Omental fat pad (tissue), 4 donors: ENCODE measurements at places on chromosomes 4 and X. TPM values are rescaled to one million over a fixed set of nuclear protein-coding genes. Genes with fewer than 3 reads are reported as not detected.
A peak's percentile ranks its signal among the peaks of the same experiment; 100 is the strongest.

DNA sequence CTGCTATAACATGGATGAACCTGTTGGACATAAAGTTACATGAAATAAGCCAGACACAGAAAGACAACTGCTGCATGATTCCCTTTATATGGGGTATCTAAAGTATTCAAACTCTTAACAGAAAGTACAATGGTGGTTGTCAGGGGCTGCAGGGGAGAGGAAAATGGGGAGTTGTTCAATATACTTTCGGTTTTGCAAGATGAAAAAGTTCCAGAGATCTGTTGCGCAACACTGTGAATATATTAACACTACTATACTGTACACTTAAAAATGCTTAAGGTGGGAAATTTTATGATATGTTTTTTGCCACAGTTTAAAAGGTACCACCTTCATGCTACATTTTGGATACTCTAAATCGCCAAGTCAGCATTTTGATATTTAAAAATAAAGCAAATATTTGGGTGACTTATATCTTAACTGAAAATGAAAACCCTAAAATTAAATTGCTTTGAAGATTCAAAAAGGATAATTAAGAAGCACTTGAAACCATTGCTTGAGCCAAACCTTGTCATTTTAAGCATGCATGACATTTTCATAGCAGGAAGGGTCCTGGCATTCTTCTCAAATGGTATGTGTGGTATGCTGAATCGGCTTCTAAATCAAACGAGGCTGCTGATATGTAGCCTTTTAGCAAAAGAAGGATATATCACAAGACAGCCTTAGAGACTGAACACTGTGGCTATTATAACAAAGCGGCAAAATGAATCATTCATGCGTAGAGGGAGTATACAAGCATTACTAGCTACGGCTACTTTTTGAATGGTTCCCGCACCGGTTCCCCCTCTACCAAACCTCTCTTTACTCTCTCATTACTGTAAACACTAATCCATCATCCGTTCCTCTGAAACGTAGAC lies 607.1 kb upstream of the DIPK2B start:
- no peak for DNase-seq

DNA sequence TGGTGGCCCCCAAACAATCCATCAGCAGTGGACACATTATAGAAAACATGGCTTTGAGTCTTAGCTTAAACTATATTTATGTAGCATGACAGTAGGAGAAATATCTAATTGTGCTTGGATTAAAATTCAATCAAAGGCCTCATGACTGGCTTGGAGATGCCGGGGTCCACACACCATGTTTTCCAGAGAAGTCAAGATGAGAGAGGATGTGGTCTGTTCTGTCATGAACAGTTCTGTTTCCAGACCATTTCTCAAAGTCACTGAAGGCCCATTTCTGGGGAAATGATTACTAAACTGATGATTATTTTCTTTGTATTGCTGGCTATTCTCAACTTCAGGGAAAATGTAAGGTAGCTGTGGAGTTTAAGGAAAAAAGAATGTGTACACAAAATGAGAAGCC lies 76.3 kb downstream of the C4orf51 start:
- DNase-seq = no peak

DNA sequence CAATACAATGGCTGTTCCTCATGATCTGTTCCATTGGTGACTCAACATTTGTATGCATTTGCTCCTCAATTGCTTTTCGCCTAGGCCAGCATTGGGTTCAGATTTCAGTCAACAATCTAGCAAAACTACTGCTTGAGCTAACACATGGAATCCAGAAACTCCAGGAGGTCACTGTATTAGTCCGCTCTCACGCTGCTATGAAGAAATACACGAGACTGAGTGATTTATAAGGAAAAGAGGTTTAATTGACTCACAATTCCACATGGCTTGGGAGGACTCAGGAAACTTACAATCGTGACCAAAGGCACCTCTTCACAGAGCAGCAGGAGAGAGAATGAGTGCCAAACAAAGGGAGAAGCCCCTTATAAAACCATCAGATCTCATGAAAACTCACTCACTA lies 67.1 kb downstream of the RXFP1 start:
- no peak for DNase-seq

- no peak for DNase-seq
Observed at GRCh38 chrX:68429216-68429615, 4.1 kb downstream of the OPHN1 start.

GRCh38 chr4:32775049-32775448 lies 2054.9 kb downstream of the PCDH7 start:
- no peak for DNase-seq

DNA sequence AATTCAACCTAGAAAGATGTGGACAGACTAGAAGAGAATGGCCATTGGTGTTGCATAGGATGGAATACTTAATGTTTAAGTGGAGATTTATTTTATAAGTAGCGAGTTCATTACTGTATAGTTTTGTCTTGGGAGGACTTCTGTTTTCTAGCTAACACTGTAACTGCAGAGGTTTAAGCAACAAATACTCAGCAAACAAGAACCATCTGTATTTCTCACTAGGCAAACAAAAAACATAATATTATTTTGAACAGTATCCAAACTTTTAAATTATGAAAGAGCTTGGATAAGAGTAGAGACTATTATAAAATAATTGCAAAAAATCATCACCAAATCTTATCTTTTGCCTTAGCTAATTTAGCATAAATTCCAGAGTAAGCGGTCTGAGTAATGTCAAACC lies 121.1 kb downstream of the GLRA3 start:
- DNase-seq = no peak

DNA sequence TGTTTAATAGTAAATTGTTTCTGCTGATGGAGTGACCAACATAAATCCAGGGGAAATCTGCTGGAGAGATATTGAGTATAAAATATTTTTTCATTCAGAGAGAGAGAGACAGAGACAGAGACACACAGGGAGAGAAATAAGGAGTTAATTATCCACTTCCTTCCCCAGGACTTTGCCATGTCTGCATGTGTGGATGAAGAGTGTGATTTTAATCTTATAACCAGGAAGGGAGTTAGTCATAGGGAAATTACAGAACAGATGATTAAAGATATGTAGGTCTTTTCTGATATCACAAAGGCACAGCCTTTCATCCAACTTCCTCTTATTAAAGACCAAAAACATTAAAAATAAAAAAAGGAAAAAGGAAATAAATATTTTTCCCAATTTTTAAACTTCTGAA lies 526.3 kb downstream of the SPRY1 start:
- DNase-seq = no peak

- no peak for DNase-seq
Observed at GRCh38 chrX:6954836-6955235, 192.7 kb upstream of the STS start.

DNA sequence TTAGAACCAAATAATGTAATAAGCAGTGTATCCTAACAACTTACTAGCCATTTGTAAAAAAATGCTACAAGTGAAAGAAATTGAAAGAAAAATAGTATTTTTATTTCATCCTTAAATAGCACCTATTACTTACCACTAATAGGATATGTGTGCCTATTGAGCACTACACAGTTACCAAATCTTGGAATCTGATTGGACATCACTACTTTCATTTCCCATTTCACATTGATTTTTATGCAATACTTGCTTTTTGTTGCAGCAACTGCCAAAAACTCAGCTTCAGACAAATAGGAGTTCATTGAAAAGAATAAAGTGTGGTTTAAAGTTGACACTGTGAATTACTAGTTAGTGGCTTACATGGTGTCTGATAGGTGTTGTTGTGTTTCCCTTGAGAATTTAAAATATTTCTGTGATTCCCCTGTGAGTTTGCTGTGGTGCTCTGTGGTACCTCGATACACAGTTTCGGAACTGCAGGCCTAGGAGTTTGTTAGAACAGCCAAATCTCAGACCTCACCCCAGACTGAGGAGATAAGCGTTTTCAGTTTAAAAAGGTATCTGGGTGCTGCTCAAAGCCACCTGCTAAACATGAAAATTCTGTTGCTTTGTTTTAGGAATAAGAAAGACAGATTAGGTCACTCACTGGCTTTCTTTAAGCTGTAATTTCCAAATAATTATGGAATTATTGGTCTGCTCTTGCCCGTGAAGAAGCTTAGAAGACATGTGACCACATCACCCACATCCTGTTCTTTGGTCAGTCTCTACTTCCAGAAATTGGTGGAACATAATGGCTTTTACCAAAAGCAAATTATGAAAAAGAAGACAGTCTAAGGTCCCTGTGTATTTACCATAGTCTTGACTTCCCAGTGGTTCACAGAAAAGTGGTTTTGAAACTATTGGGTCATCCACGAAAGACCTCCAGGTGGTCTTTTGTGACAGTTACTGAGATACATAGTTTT lies 97.8 kb downstream of the SYTL5 start:
- no peak for DNase-seq

DNA sequence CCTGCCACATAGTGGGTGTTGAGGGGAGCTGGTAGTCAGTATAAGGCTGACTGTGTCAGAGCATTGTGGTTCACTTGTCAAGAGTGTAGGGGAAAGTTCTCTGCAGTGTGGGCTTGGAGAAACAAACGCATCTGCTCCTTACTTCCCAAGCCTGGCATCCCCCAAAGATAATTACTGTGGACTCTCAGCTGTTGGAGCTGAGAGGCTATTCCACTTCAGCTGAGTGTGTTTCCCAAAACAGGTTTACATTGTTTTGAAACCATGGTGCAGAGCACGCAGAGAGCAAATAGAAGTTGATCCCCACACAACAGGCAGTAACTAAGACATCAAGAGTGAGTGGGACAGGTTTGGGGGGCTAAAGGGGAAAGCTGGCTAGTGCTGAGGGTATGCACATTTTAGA lies 181.0 kb upstream of the EOLA2 start:
- DNase-seq = no peak

DNA sequence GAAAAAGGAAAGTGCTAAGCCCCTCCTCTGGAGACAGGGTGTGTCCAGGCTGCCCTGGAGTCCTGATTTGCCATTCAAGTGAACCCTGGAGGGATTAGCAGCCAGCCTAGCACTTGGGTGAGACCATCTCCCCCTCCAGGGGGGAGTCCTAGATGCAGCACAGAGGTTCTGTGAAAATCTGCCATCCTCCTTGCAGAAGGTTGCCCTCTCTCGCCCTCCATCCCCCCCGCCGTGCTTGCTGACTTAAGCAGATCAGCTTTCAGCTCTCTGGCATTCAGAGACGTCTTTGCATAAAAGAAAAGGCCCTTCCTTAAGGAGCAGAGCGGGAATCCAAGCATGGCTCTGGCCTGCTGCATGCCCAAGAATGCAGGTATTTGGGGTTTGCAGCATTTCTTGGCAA lies 102.1 kb upstream of the SCML1 start:
- DNase-seq = no peak

- no peak for DNase-seq
Observed at GRCh38 chr4:44845993-44846392, 119.6 kb upstream of the GNPDA2 start.

DNA sequence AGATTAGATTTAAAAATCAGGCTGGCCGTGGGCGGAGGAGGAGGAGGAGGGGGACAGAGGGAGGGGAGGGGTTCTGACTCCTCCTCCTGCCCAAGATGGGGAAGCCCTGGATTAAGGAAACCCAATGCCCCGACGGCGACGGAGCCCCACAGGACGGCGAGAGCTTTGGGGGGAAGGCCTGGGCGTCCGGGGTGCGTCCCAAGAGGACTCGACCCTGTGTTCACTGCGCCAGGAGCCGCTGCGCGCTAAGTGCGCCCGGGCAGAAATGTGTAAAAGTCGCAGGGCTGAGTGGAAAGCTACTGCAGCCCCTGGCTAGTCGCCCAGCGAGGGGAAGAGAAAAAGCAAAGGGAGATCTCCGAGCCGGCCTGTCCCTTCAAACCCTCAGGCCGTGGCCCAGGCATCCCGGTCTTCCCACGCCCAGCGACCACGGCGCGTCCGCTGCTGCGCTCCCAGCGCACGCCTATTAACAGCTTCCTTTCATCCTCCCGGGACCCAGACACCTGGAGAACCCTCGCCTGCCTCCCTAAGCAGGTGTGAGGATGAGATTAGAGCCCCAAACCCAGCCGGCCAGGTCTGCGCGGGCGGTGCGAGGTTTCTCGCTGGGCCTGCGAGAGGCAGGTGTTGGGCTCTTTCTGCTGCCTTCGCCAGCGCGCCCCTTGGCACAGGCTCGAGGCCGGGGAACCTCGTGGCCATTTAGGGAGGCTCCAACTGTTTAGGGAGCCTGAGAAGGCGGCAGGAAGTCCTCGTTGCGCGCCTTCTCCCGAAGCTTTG lies 1.4 kb upstream of the RPS6KA3 start:
- no peak for DNase-seq

GRCh38 chr4:101191302-101192098 lies 155.8 kb downstream of the PPP3CA start:
- peak; percentile 28 for DNase-seq

GRCh38 chr4:170591076-170591475 lies 501.3 kb upstream of the AADAT start:
- no peak for DNase-seq

GRCh38 chr4:133812236-133812635 lies 389.4 kb downstream of the PABPC4L start:
- no peak for DNase-seq

DNA sequence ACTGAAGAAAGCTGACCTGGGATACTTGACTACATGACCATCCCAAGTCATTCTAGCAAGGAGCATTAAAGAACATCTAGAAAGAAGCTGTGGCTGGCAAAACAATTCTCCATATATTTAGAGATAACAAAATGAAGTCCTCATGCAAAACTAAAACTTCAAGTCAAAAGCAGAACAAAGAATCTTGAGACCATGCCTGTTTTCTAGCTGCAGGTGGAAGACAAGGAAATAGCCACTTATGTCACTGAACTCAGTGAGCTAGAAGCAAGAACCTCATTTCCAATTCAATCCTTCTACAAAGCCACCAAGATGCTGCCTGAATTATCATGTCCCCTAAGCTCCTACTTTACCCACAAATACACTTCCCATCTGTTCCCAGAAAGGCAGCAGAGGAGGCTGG lies 13.8 kb downstream of the USP46 start:
- DNase-seq = no peak

- DNase-seq = no peak
Observed at GRCh38 chr4:102168580-102168979, 176.7 kb downstream of the SLC39A8 start.

DNA sequence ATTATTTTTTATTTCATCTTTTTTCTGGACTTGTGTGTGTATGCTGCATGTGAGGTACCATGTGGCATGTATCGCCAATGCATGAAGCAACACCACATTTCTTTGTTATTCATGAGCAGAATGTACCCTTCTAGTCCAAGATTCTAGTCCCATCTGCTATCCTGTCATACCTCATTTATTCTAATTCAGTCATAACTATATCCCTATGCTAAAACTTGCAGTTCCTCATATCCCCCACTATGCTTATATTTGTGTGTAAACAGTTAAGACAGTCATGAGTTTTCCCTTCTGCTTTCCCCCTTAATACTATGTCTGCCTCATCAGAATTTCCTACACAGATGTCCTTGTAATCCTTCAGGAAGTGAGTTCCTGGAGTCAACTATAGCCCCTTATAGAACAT lies 19.7 kb downstream of the OCRL start:
- DNase-seq = no peak

CXCL11 gene
- not detected for total RNA-seq

RAB41 gene
- not detected for total RNA-seq

TLR10 gene
- 0.19 TPM for total RNA-seq

CXCL6 gene
- total RNA-seq = not detected

FGFBP1 gene
- total RNA-seq = 2.8 TPM

MAGEA2 gene
- total RNA-seq = not detected

TMEM35A gene
- 1.6 TPM for total RNA-seq

PASD1 gene
- total RNA-seq = not detected

FAM114A1 gene
- total RNA-seq = 82.1 TPM

TMSB15C gene
- 0.69 TPM for total RNA-seq

MAGEA11 gene
- not detected for total RNA-seq
